Activated naive CD4-positive, alpha-beta T cell treated with anti-CD3 and anti-CD28 coated beads, Interleukin-2, amount 50 U/mL, for 16 hours (primary cell): ENCODE measurements at places on chromosomes 1 and 21.

DNA sequence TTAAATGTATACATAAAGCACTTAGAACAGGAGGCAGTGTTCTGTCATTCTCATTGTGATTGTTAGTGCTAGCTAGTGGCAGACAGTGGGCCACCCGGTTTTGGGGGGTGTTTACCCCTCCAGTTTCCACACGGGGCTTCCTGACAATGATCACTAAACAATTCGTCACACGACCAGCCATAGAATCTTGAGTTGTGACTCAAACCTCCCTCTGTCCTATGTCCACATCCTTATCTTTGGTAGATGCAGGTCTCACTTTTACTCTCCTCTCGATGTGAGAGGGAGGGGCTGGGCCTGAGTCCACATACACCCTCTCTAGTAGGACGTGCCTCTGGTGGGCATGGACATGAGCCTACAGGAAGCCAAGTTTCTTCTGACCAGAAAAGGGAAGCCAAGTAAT, 92.6 kb upstream of the SSX2IP start:
- DNase-seq, result no peak

GRCh38 chr1:116558140-116558549, 12.7 kb downstream of the CD58 start:
- DNase-seq, result no peak

DNA sequence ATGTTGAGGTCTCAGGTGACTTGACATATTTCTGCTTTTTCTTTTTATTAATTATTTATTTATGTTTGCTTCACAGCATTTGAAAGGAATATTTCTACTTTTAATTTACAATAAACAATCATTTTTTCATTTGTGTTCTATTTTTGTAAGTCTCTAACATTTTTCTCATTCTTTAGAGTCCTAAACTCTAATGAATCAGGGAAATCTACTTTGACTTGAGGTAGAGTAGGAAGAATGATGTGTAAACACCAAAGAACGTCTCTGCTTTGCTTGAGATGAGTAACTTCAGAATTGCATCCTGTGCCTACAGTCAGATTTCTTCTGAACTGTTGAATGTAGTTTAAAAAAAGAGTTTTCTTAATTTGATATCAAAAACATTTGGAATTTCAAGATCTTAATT, 65.2 kb downstream of the CNST start:
- no peak for DNase-seq

GRCh38 chr1:203318229-203318517, 12.9 kb downstream of the BTG2 start:
- no peak for DNase-seq

GRCh38 chr1:22861764-22862440, 110.8 kb downstream of the LACTBL1 start:
- DNase-seq, result no peak

- no peak for DNase-seq
Measured at GRCh38 chr1:52239708-52240001, 97.8 kb downstream of the ZFYVE9 start.

- no peak for DNase-seq
Measured at GRCh38 chr1:161175771-161176453, 1.4 kb downstream of the B4GALT3 start.

- DNase-seq, result no peak
Measured at GRCh38 chr1:196425513-196425912, 182.7 kb downstream of the KCNT2 start.

- DNase-seq, result no peak
Measured at GRCh38 chr1:7770669-7770996, 463 bp upstream of the VAMP3 start.

GRCh38 chr1:82704966-82705365, 904.2 kb downstream of the ADGRL2 start:
- no peak for DNase-seq

DNA sequence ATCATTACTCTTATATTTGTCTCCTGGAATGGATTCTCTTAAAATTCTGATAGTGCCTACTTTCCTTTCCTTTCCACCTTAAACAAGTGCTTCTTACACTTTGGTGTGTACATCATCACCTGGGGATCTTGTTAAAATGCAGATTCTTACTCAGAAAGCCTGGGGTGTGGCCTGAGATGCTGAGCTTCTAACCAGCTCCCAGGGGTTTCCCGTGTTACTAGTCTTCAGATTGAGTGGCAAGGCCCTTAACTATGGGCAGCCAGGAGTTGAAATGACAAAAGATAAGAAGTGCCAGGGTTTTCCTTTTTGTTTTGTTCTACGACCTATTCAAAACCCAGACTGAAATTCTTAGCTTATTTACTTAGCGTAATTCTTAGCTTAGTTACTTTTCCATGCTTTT, 159.2 kb downstream of the HFM1 start:
- no peak for DNase-seq

GRCh38 chr1:180672505-180672904, 40.7 kb downstream of the XPR1 start:
- no peak for DNase-seq

GRCh38 chr1:182565537-182565936, 23.5 kb downstream of the RNASEL start:
- no peak for DNase-seq

- DNase-seq, result no peak
Measured at GRCh38 chr1:206998816-206999215, 28.6 kb upstream of the FCAMR start.
